ENCODE measurements at places on chromosomes 12 and 14.

DNA sequence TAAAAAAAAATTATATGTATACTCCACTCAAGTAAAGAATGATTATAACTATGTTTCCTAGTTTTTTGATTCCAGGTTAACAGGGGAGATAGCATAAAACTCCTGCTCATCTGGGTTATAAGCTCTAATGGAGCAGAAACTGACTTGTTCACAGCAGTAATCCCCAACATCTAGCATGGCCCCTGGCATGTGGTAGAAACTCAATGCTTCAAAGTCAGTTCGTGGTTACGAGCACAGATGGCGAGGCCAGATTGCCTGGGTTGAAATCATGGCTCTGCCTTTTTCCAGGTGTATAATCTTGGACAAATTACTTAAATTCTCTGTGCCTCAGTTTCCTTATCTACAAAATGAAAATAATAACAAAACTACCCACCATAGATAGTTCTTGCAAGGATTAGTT is 183.8 kb downstream of the TTC7B start:
- DNase-seq: no peak

- DNase-seq: no peak
These were observed 135.7 kb downstream of the TMEM132C start for GRCh38 chr12:128402486-128403243.

- no peak for DNase-seq
These were observed 77.7 kb downstream of the FLRT2 start for GRCh38 chr14:85607651-85608081.

GRCh38 chr14:99037777-99038430 is 234.1 kb downstream of the BCL11B start:
- DNase-seq: no peak

GRCh38 chr14:59583755-59584154 is 7.1 kb upstream of the CCDC175 start:
- no peak for DNase-seq

GRCh38 chr14:50335389-50335788 is 23.3 kb downstream of the DMAC2L start:
- DNase-seq: peak; percentile 86
